NCI-H1436 (cell line): ENCODE measurements at places on chromosomes 7 and 10.

GRCh38 chr10:111075577-111076185 lies 1.1 kb upstream of the ADRA2A start:
- no peak for DNase-seq

DNA sequence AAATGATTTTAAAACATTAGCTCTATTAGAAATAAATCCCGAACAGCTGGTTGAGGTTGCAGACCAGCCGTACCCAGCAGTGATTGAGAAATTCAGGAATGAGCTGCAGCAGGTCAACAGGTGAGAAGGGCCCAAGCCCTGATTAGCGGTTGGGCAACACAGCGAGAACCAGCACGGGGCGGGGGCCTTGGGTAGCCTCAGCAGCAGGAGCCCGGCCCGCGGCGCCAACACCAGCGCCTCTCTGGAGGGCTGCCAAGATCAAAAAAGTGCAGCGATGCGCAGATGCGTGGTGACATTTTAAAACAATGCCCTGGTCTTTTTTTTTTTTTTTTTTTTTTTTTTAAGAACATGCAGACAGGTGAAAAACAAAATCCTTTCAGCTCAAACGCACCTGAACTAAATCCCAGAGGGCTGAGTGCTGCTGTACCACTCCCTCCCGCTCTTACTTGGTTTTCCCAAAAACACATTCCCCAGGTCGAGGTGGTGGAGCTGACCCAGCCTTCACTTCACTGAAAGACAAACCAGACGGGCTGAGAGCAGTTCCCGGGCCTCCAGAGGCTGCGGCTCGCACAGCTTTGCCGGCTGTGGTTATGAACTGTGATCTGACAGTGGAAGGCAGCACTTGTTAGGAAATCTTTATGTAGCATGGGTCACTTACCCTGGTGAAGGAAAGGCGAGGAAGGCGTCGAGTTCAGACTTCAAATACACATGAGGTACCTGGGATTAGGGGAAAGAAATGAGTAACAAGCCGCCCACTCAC lies 579.4 kb downstream of the SDK1 start:
- no peak for DNase-seq

- no peak for DNase-seq
Observed at GRCh38 chr10:118153287-118153686, 106.5 kb upstream of the RAB11FIP2 start.

GRCh38 chr7:128697302-128697905 lies 25.3 kb downstream of the GARIN1A start:
- no peak for DNase-seq

- DNase-seq, result no peak
Observed at GRCh38 chr7:23242321-23242720, 4.3 kb upstream of the GPNMB start.
